ENCODE measurements at places on chromosomes 1 and 21.

- DNase-seq = no peak
Observed at GRCh38 chr1:232590744-232591082, 39.2 kb downstream of the SIPA1L2 start.

DNA sequence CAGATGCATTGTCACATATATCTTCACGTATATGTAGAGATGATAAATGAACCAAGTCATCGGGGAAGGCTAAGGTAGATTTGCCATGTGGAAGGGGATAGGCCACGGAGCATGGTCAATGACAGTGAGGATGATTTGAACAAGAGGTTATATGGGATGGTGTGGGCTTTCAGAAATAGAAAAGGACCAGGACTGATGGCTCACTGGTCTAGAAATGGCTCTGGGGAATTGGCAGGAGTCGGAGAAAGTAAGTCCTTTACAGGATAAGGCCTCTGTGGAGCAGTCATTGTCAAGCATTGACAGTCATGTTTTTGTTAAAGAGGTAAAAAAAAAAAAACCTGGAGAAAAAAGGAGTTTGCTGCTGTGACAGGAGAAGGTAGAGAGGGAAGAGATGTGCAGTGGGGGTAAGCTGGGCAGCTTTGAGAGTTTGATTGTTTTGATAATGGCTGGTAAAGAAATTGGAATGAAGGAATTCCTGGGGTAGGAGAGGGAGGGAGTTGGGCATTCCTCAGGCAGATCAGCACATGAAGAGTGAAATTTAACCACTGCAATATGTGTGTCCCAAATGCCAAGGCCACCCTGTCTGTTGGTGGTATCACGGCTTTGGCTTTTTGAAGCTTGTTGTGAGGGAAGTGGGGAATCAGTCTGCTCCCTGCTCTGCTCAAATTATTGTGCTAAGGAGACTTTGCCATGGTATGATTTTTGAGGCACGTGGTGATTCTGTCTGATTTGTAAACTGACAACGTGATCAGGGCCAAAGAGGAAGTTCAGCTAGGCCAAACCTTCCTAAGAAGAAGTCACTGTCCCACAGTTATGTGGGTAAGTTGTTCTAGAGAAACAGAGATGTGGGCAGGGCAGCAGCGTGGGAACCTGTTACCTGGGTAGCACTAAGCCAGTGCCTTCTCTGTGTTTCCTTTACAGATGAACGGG, 26.0 kb downstream of the MACF1 start:
- no peak for DNase-seq

DNA sequence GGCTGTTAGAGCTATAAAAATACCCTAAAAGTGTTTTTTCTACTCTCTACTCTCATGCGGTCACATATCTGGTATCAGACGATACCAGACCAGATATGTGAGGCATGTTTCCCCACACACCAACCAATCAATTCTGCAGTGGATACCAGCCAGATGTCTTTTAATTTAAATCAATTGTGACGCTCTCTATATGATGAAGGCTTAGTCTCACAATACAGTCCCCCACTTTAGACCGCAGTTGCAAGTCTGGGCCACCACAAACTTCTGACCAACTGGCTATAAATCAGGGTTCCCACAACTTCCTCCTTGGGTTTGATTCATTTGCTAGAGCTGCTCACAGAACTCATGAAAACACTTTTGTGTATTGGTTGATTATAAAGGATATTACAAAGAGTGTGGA, 586.1 kb upstream of the ZP4 start:
- no peak for DNase-seq

- no peak for DNase-seq
Observed at GRCh38 chr1:205670150-205670446, 10.2 kb downstream of the SLC45A3 start.

- no peak for DNase-seq
Observed at GRCh38 chr1:53093778-53094532, 31.9 kb downstream of the PODN start.

GRCh38 chr1:110982320-110982719, 18.6 kb upstream of the LRIF1 start:
- no peak for DNase-seq

- DNase-seq = no peak
Observed at GRCh38 chr1:12206792-12207424, 22.9 kb upstream of the VPS13D start.

DNA sequence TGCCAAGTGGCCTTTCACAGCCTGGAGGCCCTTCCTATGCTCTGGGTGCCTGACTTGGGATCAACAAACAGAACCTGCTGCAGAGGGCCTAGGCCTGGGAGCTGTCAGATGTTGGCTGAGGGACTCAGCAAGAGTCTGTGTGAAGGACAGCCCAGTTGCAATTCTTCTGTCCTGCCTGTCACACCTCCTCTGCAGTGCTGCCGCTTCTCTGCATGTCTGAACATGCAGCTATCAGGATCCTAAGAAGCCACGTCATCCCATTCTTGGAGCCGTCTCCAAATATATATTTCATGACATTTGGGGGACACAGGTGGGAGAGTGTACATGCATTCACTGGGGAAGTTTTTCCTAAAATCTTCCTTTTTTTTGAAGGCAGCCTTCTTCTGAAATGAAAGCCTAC, 8.6 kb downstream of the FCAMR start:
- no peak for DNase-seq

- no peak for DNase-seq
Observed at GRCh38 chr1:38194472-38194871, 147.9 kb upstream of the POU3F1 start.

DNA sequence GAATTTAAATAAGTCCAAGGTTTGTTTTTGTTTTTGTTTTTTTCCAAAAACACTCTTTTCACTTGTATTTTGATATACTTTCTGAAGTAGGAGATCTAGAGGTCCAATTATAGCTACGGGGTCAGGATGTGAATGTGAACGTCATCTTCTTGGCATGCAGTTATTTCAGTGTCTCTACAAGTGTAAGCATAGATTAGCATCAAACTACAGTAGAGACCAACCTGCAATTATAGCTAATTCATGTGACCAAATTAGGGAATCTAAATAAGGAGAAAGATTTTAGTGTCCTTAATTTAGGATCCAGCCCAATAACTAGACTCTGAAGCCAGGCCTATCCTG, 107.3 kb upstream of the PALMD start:
- no peak for DNase-seq

GRCh38 chr1:194102607-194103006, 916.2 kb upstream of the B3GALT2 start:
- no peak for DNase-seq

DNA sequence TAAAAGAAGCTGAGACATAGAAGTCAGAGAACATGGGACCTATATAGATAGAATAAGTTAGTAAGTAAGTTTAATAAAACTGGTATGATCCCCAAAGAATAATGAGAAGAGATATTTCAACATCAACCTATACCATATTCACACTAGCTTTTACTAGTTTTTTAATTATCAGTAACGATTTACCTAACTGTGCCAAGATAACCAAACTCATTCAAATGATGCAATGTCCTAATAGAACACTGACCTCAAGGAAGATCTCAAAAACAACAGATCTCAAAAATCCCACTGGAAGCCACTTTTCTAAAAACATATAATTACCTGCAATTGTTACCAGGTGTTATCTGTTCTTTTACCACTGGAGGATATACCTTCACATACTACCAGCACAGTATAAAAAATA, 38.7 kb downstream of the ANKRD13C start:
- no peak for DNase-seq

- DNase-seq = no peak
Observed at GRCh38 chr1:107807405-107807804, 157.6 kb downstream of the VAV3 start.

- no peak for DNase-seq
Observed at GRCh38 chr1:206439205-206439604, 31.1 kb upstream of the IKBKE start.

GRCh38 chr1:7755448-7755847, 15.6 kb upstream of the VAMP3 start:
- DNase-seq = no peak

DNA sequence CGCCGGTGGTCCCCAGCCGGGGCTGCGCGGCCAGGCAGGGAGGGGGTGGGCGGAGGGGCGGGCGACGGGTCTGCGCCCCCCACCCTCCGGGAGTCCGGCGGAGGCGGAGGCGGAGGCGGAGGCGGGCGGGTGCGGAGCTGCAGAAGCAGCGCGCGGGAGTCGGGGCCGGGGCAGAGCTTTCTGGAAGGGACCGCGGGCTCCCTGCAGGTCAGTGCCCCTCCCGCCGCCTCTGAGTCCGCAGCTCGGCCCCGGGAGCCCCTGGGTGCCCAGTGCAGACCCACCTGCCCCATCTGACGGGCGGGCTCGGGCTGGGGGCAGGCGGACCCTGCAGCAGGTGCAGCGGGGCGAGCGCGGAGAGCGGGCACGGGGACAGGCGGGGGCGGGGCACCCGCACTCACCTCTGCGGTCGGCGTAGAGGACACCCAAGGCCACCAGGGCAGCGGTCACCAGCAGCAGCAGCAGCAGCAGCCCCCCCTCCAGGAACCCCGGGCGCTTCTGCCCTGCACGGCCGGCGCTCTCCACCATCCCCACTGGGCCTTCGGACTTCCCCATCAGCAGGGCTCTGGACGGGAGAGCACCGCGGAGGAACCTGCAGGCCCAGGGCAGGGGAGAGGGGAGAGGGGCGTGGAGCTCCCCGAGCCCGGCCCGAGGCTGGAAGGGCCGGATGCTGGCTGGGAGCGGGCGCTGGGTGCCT, 3.7 kb downstream of the MMEL1 start:
- no peak for DNase-seq

GRCh38 chr1:150995896-150996295, 10.8 kb downstream of the MINDY1 start:
- peak; percentile 78 for DNase-seq

GRCh38 chr1:235741294-235741693, 91.7 kb upstream of the GNG4 start:
- no peak for DNase-seq

- DNase-seq = no peak
Observed at GRCh38 chr1:227707846-227708245, 27.3 kb downstream of the JMJD4 start.

- no peak for DNase-seq
Observed at GRCh38 chr1:221138516-221138915, 259.3 kb downstream of the HLX start.

DNA sequence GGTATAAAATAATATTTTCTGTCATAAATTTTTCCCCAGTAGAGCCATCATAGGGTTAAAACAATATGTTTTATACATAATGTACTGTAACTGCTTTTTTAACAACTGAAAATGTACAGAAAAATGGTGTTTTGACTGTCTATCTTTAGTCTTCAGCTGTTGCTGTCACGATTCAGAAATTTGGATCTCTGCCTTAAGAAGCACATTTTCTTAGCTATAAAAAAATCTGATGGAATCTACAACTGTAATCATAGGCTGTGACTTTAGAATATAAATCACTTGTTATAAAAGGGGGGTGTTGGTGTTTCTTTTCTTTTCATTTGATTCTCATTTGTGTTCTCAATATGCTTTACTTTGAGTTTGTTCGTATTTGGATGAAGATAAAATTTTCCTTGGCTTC, 187.5 kb downstream of the PDE4B start:
- DNase-seq = no peak

DNA sequence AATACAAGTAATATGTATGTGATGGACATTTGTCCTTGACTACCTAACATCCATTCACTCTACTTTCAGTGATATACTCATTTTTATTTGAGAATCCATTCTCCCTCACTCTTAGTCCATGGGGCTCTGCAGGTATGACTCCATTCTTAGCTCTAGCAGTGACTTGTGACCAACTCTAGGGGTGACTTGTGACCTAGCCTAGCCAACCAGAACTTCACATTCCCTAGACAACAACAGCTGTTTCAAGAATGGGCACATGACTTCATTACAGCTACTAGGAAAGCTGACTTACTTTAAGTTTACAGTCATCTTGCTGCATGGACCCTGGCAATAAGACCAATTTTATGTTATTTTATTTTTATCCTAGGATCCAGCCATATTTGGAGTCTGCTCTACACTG, 23.6 kb upstream of the DDX59 start:
- DNase-seq = no peak

DNA sequence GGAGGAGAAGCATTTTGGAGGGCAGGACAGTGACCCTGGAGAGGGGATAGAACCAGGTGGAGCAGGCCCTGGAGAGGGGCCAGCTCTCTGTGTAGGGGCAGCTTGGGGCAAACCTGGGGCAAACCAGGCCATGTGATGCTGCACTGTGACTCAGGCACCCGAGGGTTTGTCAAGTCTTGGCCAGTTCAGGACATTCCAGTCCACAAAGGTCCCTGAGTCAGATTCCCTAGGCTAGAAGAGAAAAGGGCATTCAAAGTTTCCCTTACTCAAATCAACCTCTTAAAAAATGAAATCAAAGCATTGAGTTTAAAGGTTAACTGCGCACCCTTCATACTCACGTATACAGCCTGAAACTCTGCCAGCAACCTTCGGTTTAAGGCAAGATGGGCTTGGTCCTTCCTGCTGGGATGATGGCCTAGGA, 25.2 kb upstream of the PLA2G2C start:
- no peak for DNase-seq

GRCh38 chr1:39136638-39137037, 67.9 kb upstream of the MACF1 start:
- no peak for DNase-seq

GRCh38 chr21:45415188-45415942, 10.4 kb downstream of the COL18A1 start:
- DNase-seq = no peak

GRCh38 chr1:235759336-235759735, 107.4 kb downstream of the LYST start:
- DNase-seq = no peak

GRCh38 chr1:89001510-89001909, 9.1 kb upstream of the KYAT3 start:
- DNase-seq = no peak

DNA sequence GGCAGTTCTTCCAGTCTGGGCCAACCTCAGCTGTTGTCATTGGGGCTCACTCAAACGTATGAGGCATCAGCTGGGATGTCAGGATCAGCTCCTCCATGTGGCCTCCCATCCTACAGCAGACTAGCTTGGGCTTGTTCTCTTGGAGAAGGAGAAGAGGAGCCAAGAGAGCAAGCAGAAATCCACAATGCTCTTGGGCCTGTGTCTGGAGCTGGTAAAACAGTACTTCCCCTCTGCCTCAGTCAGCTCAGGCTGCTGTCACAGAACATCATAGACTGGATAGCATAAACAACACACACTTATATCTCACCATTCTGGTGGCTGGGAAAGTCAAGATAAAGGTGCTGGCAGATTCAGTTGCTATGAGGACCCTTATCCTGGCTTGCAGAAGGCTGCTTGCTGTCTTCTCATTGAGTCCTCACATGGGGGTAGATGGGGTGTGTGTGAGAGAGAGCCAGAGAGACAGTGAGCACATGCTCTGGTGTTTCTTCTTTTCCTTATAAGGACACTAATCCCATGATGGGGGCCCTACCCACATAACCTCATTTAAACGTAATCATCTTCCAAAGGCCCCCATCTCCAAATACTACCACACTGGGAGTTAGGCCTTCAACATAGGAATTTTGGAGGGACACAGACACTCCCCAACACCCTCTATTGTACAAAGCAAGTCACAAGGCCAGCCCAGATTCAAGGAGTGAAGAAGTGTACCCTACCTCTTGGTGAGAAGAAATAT, 16.3 kb upstream of the DNAJC6 start:
- DNase-seq = no peak

DNA sequence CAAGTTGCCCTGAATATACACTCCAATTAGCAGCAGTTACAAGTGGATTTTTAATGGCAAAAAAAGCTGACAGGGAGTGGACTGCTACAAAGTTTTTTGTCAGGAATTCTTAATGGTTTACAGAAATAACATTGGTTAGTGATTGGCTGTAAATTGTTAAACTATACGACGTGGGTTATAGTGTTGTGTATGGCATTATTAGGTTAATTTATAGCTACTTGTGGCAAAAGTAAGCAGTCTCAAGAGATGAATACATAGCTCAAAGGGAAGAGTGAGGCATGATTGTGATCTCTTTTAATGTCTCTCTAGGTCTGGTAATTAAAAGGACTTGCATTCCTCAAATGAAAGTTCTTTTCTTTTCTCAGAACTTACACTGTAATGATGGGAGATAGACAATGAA, 75.8 kb upstream of the CD1D start:
- no peak for DNase-seq
